Fibroblast of skin of right quadriceps (primary cell): ENCODE measurements at places on chromosomes 1 and 21.

GRCh38 chr1:7579831-7580804, 191.0 kb upstream of the VAMP3 start:
- no peak for DNase-seq

- peak; percentile 93 for DNase-seq
These were observed 89.1 kb upstream of the KCNK2 start for GRCh38 chr1:214993419-214993818.

DNA sequence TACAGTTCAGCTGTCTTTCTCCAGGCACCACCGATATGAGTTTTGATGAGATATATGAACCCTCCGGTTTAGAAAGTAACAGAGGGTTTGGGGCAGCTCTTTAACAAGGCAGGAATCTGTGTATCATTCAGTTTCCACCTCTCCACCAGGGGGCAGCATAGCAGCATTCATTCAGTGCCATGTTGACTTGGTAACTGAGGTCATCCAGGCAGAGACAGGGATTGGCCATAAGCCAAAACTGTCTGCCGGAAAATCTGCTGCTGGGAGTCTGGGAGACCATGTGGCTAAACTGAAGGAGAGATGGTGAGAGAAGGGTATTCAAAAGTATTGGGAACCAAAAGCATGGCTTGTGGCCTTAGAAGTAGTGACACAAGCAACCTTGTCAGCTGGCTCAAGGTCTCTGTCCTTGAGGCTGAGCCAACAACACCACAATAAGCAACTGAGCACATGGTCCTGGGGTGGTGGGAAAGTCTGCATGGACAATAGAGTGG, 98.5 kb downstream of the LMX1A start:
- DNase-seq = peak; percentile 54

DNA sequence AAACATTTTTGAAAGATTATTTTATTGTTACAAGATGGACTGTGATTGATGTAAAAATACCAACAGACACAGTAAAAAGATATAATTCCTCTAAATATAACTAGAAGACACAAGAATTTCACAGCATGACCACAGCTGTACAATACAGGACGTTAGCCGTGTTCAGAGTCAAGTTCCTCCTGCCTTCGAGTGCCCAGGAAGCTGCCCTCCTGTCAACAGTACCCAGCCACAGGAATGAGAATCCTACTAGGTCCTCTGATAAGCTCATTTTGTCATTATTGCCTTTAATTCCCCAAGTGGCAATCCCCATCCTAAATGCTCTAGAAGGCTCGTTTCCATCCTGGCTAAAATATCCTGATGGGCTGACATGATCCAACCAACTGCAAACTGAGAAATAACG, 16.4 kb upstream of the CAPN2 start:
- DNase-seq = no peak

DNA sequence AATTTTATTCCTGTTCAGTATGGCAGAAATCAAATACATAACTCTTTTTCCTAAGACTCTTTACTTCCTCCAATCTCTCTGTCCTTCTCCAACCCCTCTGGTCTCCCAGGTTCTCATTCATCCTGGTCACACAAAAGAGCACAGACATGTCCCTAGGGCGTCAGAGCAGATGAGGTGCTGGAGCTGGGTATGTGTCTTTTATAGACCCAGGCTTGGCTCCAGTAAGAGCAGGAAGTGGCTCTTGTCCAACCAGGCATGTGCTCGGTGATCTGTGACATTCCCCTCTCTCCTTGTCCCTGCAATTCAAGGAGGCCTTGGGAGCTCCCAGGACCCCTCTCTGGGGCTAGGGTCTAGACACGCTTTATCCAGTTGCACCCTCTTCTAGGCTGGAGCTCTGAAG, 18.0 kb upstream of the LCE2D start:
- no peak for DNase-seq

- DNase-seq = no peak
These were observed 224.8 kb upstream of the B3GALT2 start for GRCh38 chr1:193411215-193411614.

GRCh38 chr21:36917471-36918158, 48.9 kb downstream of the HLCS start:
- peak; percentile 54 for DNase-seq

DNA sequence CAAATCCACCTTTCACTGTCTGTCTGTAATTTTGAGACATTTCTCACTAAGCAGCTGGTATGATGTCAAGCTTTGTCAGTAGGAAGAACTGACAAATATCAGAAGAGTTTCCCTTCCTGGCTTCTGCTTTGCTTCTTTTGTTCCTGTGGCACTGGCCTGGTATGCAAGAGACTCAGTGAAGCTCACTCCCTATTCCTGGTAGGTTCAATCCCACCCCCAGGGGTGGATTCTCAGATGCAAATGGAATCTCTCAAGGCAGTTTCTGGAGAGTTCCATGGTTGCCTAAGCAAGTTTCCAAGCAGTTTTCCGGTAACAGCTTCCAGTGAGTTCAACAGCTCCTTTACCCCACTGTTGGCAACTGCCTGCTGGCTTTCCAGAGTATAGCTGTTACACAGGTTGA, 683.4 kb downstream of the PTPRC start:
- DNase-seq = no peak

GRCh38 chr1:3065396-3065795, 3.6 kb upstream of the PRDM16 start:
- no peak for DNase-seq

GRCh38 chr1:101175886-101176285, 60.9 kb upstream of the S1PR1 start:
- peak; percentile 44 for DNase-seq

GRCh38 chr1:200857804-200858203, 15.0 kb upstream of the GPR25 start:
- no peak for DNase-seq

DNA sequence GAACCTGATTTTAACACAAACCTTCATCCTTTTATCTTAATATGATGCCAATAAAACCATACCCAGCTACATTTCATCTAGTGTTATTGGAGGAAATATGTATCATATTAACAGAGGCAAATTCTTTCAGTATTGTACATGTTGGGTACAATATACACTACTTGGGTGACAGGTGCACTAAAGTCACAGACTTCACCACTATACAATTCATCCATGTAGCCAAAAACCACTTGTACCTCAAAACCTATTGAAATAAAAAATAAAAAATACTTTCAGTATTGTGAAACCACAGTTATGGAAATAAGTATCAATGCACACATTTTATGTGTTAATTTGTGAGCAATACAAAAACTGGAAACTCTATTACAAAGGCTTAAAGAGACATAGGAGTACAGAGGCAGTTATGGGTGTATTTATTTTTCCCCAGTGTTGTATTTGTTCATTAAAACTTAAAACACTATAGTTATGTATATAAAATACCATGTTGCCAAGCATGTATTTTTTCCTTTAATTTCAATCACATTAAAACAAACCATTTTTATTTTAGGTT, 25.1 kb upstream of the GPR88 start:
- no peak for DNase-seq

- no peak for DNase-seq
These were observed 18.4 kb downstream of the SLC25A33 start for GRCh38 chr1:9557624-9558023.

GRCh38 chr1:27521861-27522431, 32.0 kb upstream of the WASF2 start:
- DNase-seq = no peak

- DNase-seq = peak; percentile 47
These were observed 103.3 kb downstream of the RABGAP1L start for GRCh38 chr1:174262349-174263241.

GRCh38 chr1:232899268-232899667, 51.1 kb upstream of the NTPCR start:
- DNase-seq = no peak

DNA sequence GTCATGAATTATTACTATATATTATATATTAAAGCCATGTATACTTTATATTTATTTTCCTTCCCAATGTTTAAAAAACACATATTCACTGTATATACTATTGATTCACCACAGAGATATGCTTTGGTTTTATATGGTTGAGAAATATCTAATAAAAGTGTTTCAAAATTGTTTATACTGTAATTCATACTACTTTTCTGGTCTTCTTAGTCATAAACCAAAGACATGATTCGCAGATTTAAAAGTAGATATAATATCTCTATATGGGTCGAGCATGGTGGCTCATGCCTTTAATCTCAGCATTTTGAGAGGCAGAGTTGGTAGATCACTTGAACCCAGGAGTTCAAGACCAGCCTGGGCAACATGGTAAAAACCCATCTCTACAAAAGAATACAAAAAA, 738.4 kb downstream of the USP25 start:
- peak; percentile 55 for DNase-seq

- DNase-seq = peak; percentile 89
These were observed at the start of gene MAP7D1 for GRCh38 chr1:36155408-36156328. Gene MAP7D1 (plus strand): TSS chr1:36156160. CDS start chr1:36156418, 258 bp downstream.

DNA sequence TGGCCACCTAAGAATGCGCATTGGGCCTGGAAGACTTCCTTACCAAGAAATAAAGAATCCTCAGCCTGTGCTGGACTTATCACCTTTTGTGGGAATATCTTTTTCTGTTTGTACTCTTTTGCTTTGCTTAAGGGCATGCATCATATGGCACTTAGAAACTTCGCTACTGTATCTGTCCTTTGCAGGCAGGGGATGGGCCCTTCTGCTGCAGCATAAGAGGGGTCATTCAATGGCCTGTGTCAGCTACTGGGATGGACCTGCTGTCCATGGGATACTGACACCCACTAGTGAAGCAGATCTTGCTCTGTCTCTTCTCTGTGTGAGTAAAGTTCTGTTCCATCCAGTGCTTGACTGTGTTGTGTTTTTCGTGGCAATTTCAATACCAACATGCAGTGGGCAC, 239.0 kb upstream of the JUN start:
- DNase-seq = no peak

- no peak for DNase-seq
These were observed 58.9 kb downstream of the VPS26C start for GRCh38 chr21:37208056-37208721.

GRCh38 chr1:239997515-239998311, 94.0 kb upstream of the FMN2 start:
- no peak for DNase-seq

GRCh38 chr1:110495926-110496600, 22.9 kb downstream of the KCNA10 start:
- peak; percentile 64 for DNase-seq

DNA sequence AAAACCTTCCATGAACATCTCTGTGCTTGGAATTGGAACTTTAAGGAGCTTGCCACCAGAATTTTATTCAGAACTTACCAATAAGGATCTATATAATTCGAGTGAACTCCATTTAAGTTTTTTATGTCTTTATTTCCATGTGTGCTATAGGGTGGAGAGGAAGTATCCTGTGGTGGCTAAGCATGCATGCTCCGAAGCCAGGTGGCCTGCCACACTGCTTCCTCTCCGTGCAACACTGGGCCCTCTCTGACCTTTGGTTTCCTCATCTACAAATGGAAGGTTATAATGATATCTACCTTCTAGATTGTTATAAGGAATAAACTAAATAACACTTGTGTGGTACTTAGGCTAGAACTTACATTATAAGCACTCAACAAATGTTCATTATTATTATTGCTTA, 382.1 kb downstream of the PTPRC start:
- no peak for DNase-seq

DNA sequence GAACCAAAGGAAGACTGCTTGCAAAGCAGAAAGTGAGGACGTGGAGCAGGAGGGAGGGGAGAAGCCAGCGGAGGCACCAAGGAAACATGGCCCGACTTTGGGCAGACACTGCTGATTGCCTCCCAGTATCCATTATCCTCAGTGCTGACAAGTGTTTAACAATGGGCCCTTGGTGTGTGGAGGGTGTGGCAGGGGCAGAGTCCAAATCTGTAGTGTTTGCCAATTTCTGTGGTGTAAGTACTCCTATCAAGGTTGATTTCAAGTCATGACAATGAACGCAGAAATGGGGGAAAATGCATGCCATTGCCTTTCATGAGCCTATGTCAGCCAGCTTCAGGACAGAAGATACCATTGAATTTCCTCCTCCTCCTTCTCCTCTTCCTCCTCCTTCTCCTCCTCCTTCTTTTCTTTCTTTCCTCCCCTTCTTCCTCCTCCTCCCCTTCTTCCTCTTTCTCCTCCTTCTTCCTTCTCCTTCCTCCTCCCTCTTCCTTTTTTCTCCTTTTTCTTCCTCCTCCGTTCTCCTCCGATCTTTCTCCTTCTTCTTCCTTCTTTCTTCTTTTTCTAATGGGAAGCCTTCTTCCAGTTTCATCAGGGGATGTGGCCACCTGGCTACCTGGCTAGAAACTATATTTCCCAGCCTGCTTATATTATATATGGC, 10.3 kb upstream of the PHC2 start:
- no peak for DNase-seq

GRCh38 chr1:201364808-201365105, 12.7 kb downstream of the TNNT2 start:
- DNase-seq = no peak

- peak; percentile 15 for DNase-seq
These were observed 294.2 kb downstream of the KIF26B start for GRCh38 chr1:245448975-245449431.

- DNase-seq = no peak
These were observed 11.8 kb upstream of the BMP8B start for GRCh38 chr1:39800471-39800835.

GRCh38 chr1:70571191-70571590, 160.1 kb downstream of the CTH start:
- DNase-seq = no peak

GRCh38 chr1:248189026-248189425, 8.0 kb upstream of the OR2M3 start:
- DNase-seq = no peak

- DNase-seq = no peak
These were observed 1.0 kb downstream of the GALNT2 start for GRCh38 chr1:230067871-230068620.

- DNase-seq = peak; percentile 67
These were observed 36.1 kb downstream of the DNTTIP2 start for GRCh38 chr1:93842750-93843500.

DNA sequence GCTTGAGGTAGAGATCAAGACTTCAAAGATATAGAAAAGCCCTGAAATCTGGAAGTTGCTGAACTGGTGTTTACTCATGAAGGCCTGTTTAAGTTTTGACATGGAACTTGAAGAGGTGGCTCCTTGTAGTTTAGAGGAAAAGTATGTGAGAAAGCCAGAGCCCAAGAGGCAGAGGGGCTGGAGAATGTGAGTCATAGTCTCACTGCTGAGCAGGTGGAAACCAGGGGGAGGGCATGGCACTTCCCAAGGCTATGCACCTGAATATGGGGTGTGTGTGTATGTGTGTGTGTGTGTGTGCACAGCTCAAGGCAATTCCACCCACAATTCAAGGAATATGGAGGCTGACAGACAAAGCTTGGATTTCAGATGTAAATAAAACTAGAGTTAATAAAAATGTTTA, 46.8 kb upstream of the C1orf198 start:
- peak; percentile 3 for DNase-seq

- no peak for DNase-seq
These were observed 61.0 kb upstream of the EFHD2 start for GRCh38 chr1:15348648-15349047.

- no peak for DNase-seq
These were observed 30.2 kb downstream of the EYA3 start for GRCh38 chr1:28058168-28058567.

- DNase-seq = no peak
These were observed 212.5 kb downstream of the NPHP4 start for GRCh38 chr1:5779608-5780323.

- DNase-seq = no peak
These were observed 65.0 kb upstream of the POU3F1 start for GRCh38 chr1:38111589-38111988.

- peak; percentile 43 for DNase-seq
These were observed 129.9 kb upstream of the NEGR1 start for GRCh38 chr1:72412286-72412685.
